Bone marrow (tissue), 2 donors: ENCODE measurements at places on chromosomes 4 and X.

DNA sequence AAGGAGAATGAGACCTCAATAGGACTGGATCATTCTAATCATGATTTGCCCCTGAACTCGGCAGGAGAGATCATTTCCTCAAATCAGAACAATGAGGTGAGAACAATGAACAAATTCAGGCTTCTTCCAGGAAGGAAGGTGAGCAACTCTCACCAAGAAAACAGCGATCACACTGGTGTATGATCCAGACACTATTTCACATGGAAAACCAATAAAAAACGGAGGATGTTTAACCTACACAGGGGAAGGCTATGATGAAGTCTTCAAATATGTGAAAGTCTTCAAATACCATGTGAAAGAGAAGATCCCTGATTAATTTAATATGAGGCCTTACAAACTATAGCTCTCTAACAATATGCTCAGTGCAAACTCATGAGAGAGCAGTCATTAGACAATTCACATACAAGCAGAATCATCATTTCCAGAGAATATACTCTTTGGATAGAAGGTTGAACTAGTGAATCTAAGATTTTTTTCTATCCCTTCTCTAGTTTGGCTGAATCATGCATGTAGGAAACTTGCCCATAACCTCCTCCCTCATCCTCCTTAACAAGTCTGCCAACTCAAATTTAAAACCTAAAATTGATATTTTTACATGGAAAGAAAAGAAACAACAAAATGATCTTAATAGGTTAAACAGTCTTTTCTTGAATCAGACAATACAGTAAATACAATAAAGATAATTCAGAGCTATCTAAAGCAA is 122.5 kb downstream of the ADAMTS3 start:
- DNase-seq, result no peak

- DNase-seq, result no peak
Measured at GRCh38 chrX:56222473-56223000, 9.6 kb upstream of the KLF8 start.

DNA sequence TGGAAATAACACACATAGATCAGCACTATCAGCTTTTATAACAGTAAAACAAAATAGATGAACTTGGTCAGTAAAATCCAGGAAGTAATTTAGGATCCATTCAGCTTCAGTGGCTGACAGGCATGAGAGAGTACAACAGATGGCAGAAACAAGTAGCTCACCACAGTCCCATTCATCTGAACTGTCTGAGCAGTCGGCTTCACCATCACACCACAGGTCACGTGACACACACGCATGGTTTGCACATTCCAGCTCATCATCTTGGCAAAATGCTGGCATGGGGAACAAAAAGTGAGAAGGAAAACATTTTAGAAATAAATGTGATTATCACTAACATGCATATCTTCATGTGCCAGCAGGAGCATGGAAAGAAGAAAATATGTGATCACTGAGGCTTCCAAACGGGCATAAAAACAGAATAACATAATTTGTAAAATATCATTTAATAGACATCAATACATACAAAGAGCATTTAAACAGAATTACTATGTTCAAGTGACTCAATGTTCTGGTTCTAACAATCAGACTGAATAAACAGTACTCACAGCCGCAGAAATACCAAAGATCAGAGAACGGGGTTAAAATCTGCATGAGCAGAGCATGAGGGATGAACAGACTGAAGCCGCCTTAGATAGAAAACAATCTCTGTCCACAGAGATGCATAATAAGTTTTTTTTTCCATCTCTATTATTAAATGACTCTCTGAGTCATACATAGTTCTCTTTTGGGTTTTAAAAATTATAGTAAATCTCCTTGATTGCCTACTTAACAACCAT is 158.1 kb downstream of the ATP10D start:
- DNase-seq, result no peak

GRCh38 chr4:38128478-38129459 is 168.6 kb downstream of the PTTG2 start:
- peak; percentile 6 for DNase-seq

GRCh38 chr4:24607334-24607733 is 23.0 kb upstream of the DHX15 start:
- no peak for DNase-seq

DNA sequence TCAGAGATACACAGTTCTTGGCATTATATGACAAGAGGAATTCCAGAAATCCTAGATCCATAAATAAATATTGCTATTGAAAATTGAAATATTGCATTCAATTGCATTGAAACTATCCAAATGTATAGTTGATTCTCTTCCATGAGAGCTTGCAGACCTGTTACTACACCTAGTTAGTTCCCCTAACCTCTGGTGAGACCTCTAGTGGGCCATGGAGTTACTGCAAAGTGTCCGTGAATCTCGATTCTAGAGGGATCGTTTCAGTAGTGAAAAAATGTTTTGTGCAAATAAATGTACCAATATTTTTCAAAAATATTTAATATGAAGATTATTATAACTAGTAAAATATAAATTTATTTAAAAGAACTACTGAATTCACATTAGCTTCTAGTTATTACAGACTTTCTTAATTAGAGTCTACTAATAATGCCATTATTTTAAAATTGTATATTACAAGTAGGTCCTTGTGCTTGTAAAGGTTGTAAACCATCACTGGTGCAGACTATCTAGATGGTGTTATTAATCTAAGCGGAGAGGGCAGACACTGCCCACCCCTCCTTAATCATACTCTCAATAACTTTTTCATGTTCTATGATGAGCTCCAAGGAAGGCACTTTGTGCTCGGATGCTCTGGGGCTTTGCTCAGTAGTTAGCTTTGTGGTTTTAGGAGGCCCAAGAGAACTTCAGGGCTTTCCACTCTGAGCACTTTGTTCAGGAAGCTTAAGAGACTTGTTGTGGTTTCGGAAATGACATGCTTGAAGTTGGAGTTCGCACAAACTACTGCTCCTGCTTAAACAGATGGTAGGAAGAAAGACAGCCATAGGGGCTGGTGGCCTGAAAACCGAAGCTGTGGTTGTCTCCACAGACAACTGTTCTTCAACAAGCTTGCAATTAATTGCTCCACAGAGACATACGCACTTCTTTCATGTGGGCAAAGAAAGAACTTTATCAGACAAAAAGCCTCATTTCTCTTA is 42.8 kb downstream of the IL21 start:
- peak; percentile 33 for DNase-seq

- no peak for DNase-seq
Measured at GRCh38 chrX:76555816-76556215, 128.3 kb downstream of the MAGEE1 start.

GRCh38 chr4:20318001-20318908 is 66.5 kb downstream of the SLIT2 start:
- no peak for DNase-seq

- no peak for DNase-seq
Measured at GRCh38 chrX:40272141-40272540, 174.4 kb upstream of the BCOR start.

GRCh38 chrX:154020536-154021115 is 924 bp upstream of the IRAK1 start:
- DNase-seq, result no peak

DNA sequence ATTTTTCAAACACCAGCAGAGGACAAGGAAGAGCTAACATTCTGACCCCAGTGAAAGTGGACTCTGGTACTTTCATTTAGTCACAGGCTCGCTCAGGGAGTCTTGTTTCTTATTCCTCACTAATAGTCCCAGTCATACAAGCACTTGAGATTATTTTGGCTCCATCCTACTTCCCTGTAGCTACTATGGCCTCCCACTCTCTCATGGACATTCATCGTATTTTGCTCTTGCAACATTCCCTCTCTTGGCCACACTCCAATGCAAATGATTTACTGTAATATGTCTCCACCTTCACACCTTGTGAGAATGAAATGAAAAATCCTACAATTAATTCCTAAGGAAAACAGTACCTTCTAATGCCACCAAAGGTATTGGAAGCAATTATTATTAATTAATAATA is 21.3 kb downstream of the PLRG1 start:
- no peak for DNase-seq

DNA sequence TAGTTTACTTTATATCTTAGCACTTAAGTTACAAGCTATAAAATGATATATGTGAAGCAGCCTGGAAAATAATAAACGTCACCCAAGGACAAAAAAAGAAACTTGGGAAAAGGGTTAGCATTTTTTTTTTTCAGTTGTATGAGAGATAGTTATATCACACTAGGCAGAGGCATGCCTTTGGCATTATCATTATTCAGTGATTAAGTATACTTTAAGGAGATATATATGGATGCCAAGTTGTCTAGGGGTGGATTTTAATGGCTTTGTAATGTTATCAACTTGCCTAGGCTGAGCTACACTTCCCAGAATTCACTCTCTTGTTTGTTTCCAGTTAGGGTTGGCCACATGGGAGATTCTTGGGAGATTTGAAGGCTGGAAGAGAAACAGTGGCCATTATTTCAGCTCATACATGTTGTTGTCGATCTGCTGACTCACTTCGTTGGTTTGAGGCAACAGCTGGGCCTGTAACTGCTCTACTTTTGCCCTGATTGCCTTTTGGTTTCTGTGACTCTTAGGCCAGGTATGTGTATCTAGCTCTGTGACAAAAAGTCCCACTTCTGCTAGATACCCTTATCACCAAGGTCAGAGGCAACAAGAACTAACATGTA is 11.5 kb upstream of the SRPX start:
- no peak for DNase-seq

GRCh38 chrX:116198810-116199209 is 28.3 kb downstream of the AGTR2 start:
- no peak for DNase-seq

GRCh38 chr4:167775375-167775774 is 317.0 kb upstream of the ANXA10 start:
- DNase-seq, result no peak

- DNase-seq, result no peak
Measured at GRCh38 chrX:7545564-7545963, 297.4 kb upstream of the VCX start.

DNA sequence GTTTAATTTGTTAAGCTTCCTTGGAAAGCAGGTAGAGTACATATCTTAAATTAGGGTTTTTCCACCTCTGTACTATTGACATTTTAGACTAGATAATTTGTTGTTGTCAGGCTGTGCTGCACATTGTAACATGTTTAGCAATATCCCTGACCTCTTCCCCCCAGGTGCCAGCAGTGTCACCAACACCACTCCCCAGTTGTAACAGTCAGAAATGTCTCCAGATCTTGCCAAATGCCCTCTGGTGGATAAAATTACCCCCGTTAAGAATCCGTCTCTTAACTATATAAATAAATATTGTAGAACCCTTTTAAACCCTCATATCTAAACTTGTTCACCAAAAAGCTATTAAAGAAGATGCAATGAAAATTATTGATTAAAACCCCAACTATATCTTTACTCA is 161.5 kb downstream of the ARHGAP6 start:
- no peak for DNase-seq

DNA sequence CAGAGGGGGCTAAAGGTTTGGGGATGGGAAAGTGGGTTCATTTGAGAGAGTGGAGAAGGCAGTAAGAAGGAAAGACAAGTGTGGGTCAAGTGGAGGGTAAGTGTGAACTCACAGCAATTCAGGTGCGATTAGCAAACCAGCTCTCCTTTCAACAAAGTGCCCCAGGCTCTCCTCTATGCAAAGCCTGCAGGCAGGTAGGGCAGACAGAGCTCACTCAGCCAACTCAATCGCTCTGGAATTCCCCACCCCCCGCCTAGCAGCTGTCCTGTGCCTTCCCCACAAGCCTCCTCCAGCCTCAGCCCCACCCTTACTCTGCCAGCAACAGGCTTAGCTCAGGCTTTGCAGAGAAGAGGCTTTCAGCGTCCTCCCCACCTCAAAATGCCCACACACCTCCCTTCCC is 14.8 kb upstream of the MAMLD1 start:
- no peak for DNase-seq

- DNase-seq, result no peak
Measured at GRCh38 chrX:150694738-150695410, 1.7 kb downstream of the MTMR1 start.

- DNase-seq, result peak; percentile 0
Measured at GRCh38 chrX:152632445-152633097, 5.1 kb upstream of the GABRQ start.

- DNase-seq, result peak; percentile 27
Measured at GRCh38 chrX:40105835-40106675, 8.3 kb upstream of the BCOR start.

GRCh38 chrX:135489542-135489941 is 30.9 kb upstream of the INTS6L start:
- DNase-seq, result no peak

DNA sequence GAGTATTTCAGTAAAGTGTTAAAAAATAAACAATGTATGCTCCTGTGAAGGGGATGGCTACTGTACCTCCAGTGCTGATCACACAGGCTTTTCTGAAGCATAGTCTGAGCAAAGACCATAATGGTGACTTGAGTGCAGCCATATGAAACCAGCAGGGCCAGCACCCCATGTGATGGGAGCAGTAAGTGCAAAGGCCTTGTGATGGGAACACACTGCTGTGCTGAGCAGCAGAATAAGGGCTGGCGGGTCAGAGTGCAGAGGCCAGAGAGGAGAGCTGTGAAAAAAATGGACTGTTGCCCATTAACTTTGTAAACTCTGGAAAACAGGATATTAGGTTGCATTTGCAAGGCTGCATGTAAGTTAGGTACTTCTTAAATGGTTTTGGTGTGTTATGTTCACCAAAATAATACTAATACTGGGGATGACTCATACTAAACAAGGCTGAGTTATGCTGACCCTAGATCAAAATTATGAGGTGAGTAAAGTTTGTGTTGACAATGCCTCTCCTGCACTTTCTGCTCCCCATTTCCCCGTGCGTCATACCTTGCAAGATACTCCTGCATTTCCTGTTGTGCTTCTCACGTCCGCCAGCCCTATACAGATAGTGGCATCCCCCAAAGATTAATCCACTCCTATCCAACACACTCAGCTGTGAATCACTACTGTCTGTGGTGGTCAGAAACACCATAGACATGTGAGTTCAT is 67.0 kb upstream of the FAM9A start:
- DNase-seq, result no peak

DNA sequence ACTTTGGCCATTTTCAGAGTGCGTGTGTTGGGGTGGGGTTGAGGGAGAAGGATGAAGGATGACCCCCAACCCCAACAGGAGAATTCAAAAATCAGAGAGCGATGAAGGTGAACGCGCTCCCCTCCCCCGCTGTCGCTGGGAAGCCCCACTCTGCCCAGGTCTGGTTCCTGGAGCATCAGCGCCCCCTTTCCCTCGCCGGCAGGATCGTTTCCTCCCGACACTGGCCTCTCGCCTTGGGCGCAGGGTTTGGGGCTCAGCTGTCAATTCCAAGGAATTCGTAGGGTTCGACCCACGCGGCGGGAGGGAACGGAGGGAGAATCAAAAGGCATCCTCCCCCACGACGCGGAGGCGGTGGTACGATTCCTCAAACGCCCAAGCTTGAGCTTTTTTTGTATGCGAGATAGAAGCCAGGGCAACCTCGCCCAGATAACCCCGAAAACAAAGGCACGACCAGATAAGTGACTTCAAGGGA is 1.0 kb upstream of the PDGFRA start:
- DNase-seq, result peak; percentile 24

DNA sequence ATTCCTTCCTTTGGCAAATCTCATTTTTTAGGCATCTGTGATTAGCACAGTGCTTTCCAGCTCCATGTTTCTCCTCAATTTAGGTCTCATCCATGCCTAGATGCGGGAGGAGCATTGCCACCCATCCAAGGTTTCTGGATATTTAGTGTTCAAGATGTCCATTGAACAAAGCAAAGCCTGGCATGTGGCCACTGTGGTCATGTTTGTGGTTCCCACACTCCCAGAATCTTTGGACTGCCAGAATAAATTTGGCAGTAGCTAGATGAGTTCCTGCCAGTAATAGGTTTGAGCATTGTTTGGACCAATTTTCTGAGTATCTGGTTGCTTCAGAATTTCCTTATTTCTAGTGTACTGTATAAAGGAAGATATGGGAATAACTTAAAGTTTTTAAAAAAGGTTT is 1124.1 kb downstream of the ADGRL3 start:
- no peak for DNase-seq
